ENCODE measurements at places on chromosomes 5 and 9. TPM values are rescaled to one million over a fixed set of nuclear protein-coding genes. Genes with fewer than 3 reads are reported as not detected.

Gene DNAJC18
- total RNA-seq, result 24.9 TPM

Gene NTRK2
- total RNA-seq, result 0.07 TPM

Gene ANKRD18B
- total RNA-seq, result 0.56 TPM

Gene FOXD1
- total RNA-seq, result 1.5 TPM

Gene GABRA6
- total RNA-seq, result not detected

- no peaks in the 10 kb centered on the region for H3K36me3 ChIP-seq
- DNase-seq, result no peak
- peaks cover 50% of the 10 kb centered on the region for H3K4me1 ChIP-seq
- peak overlapping the region; percentile 75 for H3K27ac ChIP-seq
Observed at GRCh38 chr5:148809781-148810524, 16.5 kb upstream of the ADRB2 start.

GRCh38 chr5:14908172-14908571 lies 36.6 kb upstream of the ANKH start:
- no peak overlapping the region for H3K4me3 ChIP-seq
- H3K36me3 ChIP-seq, result no peaks in the 10 kb centered on the region
- H3K27ac ChIP-seq, result no peak overlapping the region
- peaks cover 7% of the 10 kb centered on the region for H3K4me1 ChIP-seq

DNA sequence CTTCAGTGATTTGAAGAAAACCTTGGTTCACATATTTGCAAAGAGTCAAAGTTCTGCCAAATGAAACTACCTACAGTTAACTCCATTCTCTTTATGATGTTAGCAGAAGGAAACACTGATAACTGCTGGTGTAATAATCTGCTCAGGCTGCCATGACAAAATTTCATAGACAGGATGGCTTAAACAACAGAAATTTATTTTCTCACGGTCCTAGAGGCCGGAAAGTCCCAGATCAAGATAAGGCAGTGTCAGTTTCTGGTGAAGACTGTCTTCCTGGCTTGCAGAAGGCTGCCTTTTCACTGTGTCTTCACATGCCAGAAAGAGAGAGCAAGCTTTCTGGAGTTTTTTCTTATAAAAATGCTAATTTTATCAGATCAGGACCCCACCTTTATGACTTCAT lies 102.4 kb upstream of the PARP8 start:
- peak; percentile 41 for DNase-seq
- H3K4me1 ChIP-seq, result peaks cover 28% of the 10 kb centered on the region
- peak overlapping the region; percentile 20 for H3K27ac ChIP-seq
- H3K27me3 ChIP-seq, result no peaks in the 10 kb centered on the region
- peaks cover 2% of the 10 kb centered on the region for H3K36me3 ChIP-seq

GRCh38 chr5:157681048-157681447 lies 9.7 kb downstream of the C5orf52 start:
- H3K36me3 ChIP-seq, result no peaks in the 10 kb centered on the region
- H3K27me3 ChIP-seq, result no peaks in the 10 kb centered on the region
- no peak for DNase-seq
- no peak overlapping the region for H3K4me3 ChIP-seq

DNA sequence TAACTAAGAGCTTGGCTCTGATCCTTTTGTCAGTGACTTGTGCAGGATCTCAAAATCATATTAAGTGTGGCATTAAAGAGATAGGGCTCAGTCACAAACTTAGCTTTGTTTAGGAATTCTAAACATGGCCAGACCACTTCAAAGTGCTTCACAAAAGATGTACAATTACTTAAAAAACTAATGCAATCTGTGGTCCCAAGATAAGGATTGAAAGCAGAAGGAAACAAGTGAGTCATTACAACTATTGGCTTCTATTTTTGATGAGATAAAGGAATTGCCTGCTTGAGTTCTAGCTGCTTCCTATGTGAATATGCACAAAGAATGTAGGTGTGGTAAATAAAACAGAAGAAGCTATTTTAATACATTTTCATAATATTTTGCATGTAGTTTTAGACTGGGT lies 44.9 kb upstream of the SLC12A2 start:
- DNase-seq, result no peak
- H3K4me3 ChIP-seq, result no peak overlapping the region
- H3K27me3 ChIP-seq, result no peaks in the 10 kb centered on the region
- no peak overlapping the region for H3K27ac ChIP-seq
- H3K4me1 ChIP-seq, result no peaks in the 10 kb centered on the region

DNA sequence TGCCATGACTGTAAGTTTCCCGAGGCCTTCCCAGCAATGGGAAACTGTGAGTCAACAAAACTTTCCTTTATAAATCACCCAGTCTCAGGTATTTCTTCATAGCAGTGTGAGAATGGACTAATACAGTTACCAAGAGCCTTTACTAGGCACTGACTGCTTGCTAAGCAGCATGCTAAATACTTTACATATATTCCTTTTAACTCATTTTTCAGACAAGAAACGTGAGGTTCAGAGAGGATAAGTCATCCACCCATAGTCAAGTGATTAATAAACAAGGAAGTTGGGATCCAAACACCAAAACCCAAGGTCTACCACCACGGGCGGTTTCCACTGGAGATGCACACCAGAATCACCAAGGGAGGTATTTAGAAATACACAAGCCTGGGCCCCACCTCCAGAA lies 50.8 kb downstream of the GABBR2 start:
- H3K36me3 ChIP-seq, result no peaks in the 10 kb centered on the region
- H3K27me3 ChIP-seq, result peaks cover 3% of the 10 kb centered on the region
- DNase-seq, result no peak
- no peak overlapping the region for H3K4me3 ChIP-seq

GRCh38 chr9:129093602-129094386 lies 12.9 kb downstream of the DOLPP1 start:
- no peak overlapping the region for H3K4me3 ChIP-seq
- H3K36me3 ChIP-seq, result peaks cover 4% of the 10 kb centered on the region
- DNase-seq, result no peak
- H3K4me1 ChIP-seq, result no peaks in the 10 kb centered on the region
- H3K27me3 ChIP-seq, result no peaks in the 10 kb centered on the region

DNA sequence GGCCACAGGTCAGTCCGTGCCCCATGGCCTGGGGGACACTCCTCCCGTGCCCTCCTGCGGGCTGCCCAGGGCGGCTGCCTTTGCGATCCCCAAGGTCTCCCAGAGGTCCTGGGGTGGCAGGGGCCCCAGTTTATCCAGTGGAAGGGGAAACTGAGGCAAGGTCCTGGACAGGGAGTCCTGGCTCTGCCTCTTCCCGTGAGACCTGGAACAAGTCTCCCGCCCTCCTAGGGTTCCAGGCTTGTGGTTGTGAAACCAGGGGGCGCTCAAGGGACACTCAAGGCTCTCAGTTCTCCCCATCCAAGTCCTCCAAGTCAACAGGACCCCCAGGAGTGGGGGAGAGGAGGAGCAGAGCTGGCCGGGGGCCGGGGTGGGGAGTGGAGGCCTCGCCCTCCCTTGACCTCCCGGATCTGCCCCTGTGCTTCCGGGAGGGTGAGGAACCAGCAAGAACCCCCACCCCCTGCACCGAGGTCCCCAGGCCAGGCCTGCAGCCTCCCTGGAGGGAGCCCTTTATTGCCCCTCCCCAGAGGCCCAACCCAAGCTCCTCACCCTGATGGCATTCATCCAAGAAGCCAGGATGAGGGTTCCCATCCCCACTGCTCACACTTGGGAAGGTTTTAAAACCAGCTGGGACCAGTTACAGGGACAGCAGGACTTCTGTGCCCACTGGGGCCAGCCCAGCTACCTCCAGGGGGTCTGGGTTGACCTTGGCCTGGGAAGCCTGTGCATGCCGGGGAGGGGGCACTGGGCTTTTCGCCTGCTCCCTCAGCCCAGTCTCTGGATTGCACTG lies 24.7 kb upstream of the TMEM250 start:
- H3K4me1 ChIP-seq, result no peaks in the 10 kb centered on the region
- H3K27me3 ChIP-seq, result peaks cover 10% of the 10 kb centered on the region
- H3K36me3 ChIP-seq, result no peaks in the 10 kb centered on the region
- H3K27ac ChIP-seq, result no peak overlapping the region
- DNase-seq, result peak; percentile 37

- H3K27me3 ChIP-seq, result peaks cover 4% of the 10 kb centered on the region
- no peak overlapping the region for H3K4me3 ChIP-seq
- H3K36me3 ChIP-seq, result no peaks in the 10 kb centered on the region
- DNase-seq, result no peak
Observed at GRCh38 chr5:137217599-137218200, 281.4 kb downstream of the SPOCK1 start.

GRCh38 chr5:137856916-137857862 lies 10.5 kb upstream of the MYOT start:
- no peak overlapping the region for H3K4me3 ChIP-seq
- DNase-seq, result no peak
- H3K27ac ChIP-seq, result no peak overlapping the region

- H3K27me3 ChIP-seq, result peaks cover 17% of the 10 kb centered on the region
- H3K27ac ChIP-seq, result no peak overlapping the region
- peaks cover 3% of the 10 kb centered on the region for H3K4me1 ChIP-seq
- H3K36me3 ChIP-seq, result no peaks in the 10 kb centered on the region
- peak; percentile 37 for DNase-seq
- no peak overlapping the region for H3K4me3 ChIP-seq
Observed at GRCh38 chr5:159310511-159310910, 19.8 kb downstream of the IL12B start.

DNA sequence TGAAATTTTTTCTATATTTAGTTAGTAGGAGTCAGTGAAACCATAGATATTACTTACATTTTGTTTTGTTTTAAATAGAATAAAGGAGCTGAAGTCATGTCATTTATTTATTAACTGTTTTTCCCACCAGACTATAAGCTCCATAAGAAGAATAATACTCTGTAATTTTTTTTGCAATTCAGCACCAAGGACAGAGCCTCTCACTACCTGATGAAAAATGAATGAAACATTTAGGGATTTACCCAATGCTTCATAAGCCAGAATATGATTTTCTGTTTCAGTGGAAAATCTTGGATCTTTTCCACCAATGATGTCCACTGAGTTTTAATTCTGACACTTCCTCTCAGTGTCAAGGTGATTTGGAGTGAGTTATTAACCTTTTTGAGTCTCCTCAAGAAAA lies 624.9 kb upstream of the GRAMD2B start:
- no peaks in the 10 kb centered on the region for H3K27me3 ChIP-seq
- H3K4me3 ChIP-seq, result no peak overlapping the region
- no peak overlapping the region for H3K27ac ChIP-seq
- no peak for DNase-seq
- no peaks in the 10 kb centered on the region for H3K4me1 ChIP-seq

DNA sequence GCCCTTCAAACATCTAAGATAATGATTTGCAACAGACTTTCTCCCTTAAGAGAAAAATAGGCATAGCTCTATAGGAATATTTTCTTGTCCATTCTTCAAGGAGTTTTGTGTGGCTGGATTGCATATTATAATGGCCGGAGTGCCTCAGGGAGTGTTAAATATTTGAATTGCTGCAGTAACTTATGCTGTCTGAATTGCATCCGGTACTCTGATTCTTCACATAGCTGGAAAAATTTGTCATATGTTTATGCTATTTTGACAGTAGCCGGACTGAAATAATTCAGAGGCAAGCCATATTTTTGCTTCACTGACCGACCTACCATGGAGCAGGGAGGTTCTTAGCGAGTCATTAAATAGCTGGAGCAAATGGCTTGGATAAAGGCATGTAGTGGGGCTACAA lies 621.0 kb downstream of the ACTL7B start:
- no peaks in the 10 kb centered on the region for H3K27me3 ChIP-seq
- H3K4me1 ChIP-seq, result no peaks in the 10 kb centered on the region
- no peaks in the 10 kb centered on the region for H3K36me3 ChIP-seq
- H3K4me3 ChIP-seq, result no peak overlapping the region
- no peak for DNase-seq
- no peak overlapping the region for H3K27ac ChIP-seq

- H3K4me1 ChIP-seq, result no peaks in the 10 kb centered on the region
- H3K27ac ChIP-seq, result no peak overlapping the region
- no peak overlapping the region for H3K4me3 ChIP-seq
Observed at GRCh38 chr5:1747803-1748085, 51.9 kb downstream of the MRPL36 start.

- H3K4me1 ChIP-seq, result peaks cover 6% of the 10 kb centered on the region
- peak; percentile 88 for DNase-seq
- H3K27me3 ChIP-seq, result no peaks in the 10 kb centered on the region
- peak overlapping the region; percentile 80 for H3K4me3 ChIP-seq
- H3K27ac ChIP-seq, result peak overlapping the region; percentile 65
- H3K36me3 ChIP-seq, result peaks cover 9% of the 10 kb centered on the region
Observed at GRCh38 chr9:128341435-128341849, 1.1 kb downstream of the SLC27A4 start.

DNA sequence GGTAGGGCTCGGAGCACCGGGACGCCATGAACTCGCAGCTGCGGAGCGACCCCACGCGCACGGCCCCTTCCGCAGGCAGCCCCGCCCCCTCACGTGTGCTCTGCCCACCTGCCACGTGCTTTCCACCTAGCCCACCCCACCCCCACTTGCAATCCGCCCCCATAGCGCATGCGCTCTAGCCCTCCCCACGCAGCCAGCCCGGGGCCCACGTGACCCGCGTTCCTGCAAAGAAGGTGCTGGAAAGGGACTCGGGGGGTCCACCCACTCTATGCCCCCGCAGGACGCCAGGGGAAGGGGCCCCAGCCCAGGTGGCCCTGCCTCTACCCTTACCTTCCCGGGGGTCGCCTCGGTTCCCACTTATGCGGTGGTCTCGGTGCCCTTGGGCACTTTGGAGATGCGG lies at the start of gene SOHLH1:
SOHLH1 (minus strand) TSS at position 42 of the 400 bp plus-strand sequence; CDS start at position 28, 14 bp downstream.
- H3K4me3 ChIP-seq, result no peak within 1 kb of the TSS
- H3K4me1 ChIP-seq, result no peaks in the 10 kb centered on the region
- no peak for DNase-seq
- peaks cover 12% of the 10 kb centered on the region for H3K27me3 ChIP-seq
- H3K36me3 ChIP-seq, result no peaks in the 10 kb centered on the region
